ENCODE measurements at places on chromosomes 2 and 18.

GRCh38 chr18:4986066-4986465 lies 211.0 kb downstream of the AKAIN1 start:
- DNase-seq, result no peak

GRCh38 chr18:13463526-13464210 lies 245.1 kb downstream of the LDLRAD4 start:
- DNase-seq, result no peak

GRCh38 chr2:81767187-81767912 lies 1462.8 kb upstream of the LRRTM1 start:
- no peak for DNase-seq

GRCh38 chr2:62871506-62871905 lies 166.0 kb downstream of the EHBP1 start:
- DNase-seq, result no peak

DNA sequence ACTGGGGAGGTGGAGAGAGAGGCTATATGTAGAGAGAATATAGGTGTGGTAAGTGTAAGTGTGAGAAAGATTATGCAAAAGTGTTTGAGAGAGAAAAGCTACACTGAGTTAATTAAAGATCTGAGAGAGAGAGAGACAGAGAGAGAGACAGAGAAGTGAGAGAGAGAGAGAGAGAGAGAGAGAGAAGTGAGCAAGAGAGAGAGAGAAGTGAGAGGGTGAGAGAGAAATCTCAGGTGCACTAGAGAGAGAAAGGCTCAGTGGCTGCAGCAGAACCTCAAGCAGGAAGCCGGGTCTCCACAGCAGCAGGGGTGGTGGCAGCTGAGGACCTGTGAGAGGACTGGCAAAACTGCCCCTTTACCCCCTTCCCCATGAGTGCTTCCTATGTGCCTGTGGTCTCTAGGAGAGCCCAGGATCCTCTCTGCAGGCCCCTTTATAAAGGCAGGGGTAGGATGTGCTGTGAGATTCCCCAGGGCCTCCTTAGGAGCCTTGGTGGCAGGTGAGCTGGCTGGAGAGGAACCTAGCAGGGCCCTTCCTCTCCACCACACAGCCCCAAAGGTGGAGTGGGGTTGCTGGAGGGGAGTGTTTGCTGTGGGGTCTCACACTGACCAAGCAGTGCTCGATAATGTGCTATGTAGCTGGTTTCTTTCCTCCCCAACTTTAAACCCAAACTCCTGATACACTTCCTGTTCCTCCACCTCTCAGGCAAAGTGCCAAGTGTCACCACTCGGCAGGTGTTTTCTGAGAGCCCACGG lies 52.6 kb downstream of the SLC4A5 start:
- no peak for DNase-seq

DNA sequence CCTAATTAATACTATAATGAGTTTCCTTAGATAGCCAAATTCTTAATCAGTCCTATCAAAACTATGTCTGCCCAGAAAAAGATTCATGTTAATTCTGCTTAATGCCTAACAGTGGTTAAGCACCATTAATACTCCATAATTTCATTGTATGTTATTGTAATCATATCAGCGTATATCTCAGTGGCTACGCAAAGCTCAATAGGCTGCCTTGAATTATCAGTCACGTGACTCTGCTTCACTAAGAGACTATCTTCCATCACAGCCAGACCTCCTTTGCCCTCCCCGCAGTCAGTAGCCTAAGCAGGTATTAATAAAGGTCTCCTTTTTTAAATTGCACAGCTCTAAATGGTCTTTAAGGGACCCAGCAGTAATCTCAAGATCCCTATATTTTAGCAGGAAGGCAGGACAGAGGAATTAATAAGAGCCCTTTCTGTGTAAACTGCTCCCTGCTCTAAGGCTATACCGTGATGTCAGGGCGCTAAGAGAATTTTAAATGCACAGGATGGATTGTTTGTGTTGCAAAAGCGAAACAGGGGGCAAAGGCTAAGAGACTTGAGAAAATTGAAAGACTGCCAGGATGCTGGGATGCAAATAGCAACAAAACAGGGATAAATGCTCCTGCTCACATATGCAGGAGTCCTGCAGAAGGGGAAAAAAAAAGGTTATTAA lies 215.6 kb upstream of the POU3F3 start:
- DNase-seq, result no peak

Measured in GDM1 (cell line).